IMR-90 (cell line): ENCODE measurements at places on chromosomes 3 and 15.

DNA sequence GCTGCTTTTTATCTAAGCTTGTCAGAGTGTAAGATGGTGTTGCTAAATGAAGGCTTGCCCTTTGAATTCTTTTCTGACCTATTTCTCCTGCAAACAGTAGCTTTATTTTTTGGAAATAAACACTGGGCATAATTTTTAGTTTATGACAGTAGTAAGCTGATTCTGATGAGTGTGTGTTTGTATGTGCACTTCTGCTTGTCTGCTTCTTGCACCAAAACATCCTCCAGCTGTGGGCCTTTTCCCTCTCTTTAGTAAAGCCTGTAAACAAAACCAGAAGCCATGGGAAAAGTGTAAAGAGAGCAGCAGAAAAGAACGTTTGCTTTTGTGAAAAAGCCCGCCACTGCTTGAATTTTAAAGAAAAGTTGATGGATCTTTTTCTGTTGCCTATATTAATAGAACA lies 136.4 kb upstream of the IL12A start:
- no peaks in the 10 kb centered on the region for H3K27me3 ChIP-seq
- peaks cover 18% of the 10 kb centered on the region for H3K4me1 ChIP-seq

DNA sequence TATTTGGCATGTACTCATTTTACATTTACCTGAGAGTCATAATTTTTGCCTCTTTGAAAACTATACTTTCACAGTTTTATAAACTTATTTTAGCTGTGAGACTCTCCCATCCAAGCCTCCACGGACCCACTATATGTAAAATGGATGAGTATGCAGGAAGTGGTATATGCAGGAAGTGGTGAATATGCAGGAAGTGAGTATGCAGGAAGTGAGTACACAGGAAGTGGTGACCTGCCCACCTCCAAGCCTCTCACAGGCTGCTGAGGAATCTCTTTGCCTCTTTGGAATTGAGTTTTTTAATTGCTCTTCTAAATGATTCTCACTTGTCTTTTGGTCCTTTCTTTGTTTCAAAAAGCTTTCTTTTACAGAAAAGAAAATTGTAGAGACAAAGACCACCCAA lies 85.2 kb downstream of the KBTBD8 start:
- H3K27ac ChIP-seq = no peak overlapping the region
- DNase-seq = peak; percentile 62
- no peaks in the 10 kb centered on the region for H3K27me3 ChIP-seq
- H3K36me3 ChIP-seq = no peaks in the 10 kb centered on the region
- H3K4me3 ChIP-seq = no peak overlapping the region

GRCh38 chr3:140920029-140920428 lies 21.6 kb upstream of the SLC25A36 start:
- H3K27ac ChIP-seq = no peak overlapping the region
- H3K4me1 ChIP-seq = no peaks in the 10 kb centered on the region
- peaks cover 5% of the 10 kb centered on the region for H3K27me3 ChIP-seq
- no peaks in the 10 kb centered on the region for H3K36me3 ChIP-seq
- no peak for DNase-seq

DNA sequence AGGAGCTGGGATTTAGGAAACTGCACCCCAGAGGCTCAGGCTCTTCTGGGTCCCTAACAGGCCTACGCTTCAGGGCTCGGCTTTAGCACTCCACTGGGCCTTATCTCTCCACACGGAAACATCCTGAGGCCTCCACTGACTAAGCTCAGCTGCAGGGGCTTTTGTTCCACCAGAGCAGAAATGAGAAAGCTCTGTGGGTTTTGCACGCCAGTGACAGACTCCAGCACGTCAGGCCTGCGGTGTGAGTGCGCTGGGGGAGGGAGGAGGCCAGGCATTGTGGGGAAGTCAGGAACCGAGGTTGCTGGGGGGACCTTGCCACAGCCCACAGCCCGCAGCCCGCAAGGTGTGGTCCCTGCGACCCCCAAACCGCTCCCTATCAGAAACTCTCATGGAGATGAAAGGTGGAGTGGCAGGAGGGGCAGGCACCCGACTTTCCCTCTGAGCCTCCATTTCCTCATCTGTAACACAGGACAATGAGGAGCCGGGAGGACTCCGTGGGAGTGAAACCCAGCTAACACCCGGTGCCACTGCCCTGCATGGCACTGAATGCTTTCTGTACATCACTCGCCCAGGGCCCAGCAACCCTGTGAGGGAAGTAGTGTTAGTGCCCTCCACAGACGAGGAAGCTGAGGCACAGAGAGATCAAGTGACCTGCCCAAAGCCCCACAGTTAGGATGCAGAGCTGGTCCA lies 106.5 kb downstream of the TPRA1 start:
- no peak overlapping the region for H3K4me3 ChIP-seq
- H3K27me3 ChIP-seq = peaks cover 25% of the 10 kb centered on the region
- no peak overlapping the region for H3K27ac ChIP-seq
- H3K4me1 ChIP-seq = no peaks in the 10 kb centered on the region
- H3K36me3 ChIP-seq = no peaks in the 10 kb centered on the region
- no peak for DNase-seq

DNA sequence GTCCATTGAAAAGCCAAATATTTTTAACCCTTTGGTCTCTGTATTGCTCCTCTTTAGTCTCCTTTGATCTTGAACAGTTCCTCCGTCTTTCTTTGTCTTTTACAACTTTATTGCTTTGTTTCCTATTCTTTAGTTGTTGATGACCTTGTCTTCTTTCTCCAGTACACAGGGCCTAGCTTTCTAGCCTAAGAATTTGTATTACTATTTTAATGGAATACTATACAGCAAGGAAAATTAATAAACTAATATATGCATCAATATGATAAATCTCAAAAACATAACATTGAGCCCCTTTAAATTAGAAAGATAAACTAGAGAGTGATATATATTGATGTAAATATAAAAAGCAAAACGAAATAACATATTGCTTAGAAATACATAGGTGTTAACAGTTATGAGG lies 88.7 kb downstream of the NR1D2 start:
- no peaks in the 10 kb centered on the region for H3K4me1 ChIP-seq
- H3K27ac ChIP-seq = no peak overlapping the region
- no peak for DNase-seq

- no peak overlapping the region for H3K4me3 ChIP-seq
- H3K36me3 ChIP-seq = no peaks in the 10 kb centered on the region
- H3K27ac ChIP-seq = no peak overlapping the region
- DNase-seq = no peak
- peaks cover 20% of the 10 kb centered on the region for H3K27me3 ChIP-seq
Measured at GRCh38 chr3:37498126-37499039, 324.0 kb upstream of the LRRFIP2 start.

GRCh38 chr3:60246361-60246760 lies 1004.9 kb downstream of the FHIT start:
- no peak overlapping the region for H3K4me3 ChIP-seq
- H3K4me1 ChIP-seq = no peaks in the 10 kb centered on the region
- no peak for DNase-seq
- no peaks in the 10 kb centered on the region for H3K36me3 ChIP-seq
- H3K27ac ChIP-seq = no peak overlapping the region

DNA sequence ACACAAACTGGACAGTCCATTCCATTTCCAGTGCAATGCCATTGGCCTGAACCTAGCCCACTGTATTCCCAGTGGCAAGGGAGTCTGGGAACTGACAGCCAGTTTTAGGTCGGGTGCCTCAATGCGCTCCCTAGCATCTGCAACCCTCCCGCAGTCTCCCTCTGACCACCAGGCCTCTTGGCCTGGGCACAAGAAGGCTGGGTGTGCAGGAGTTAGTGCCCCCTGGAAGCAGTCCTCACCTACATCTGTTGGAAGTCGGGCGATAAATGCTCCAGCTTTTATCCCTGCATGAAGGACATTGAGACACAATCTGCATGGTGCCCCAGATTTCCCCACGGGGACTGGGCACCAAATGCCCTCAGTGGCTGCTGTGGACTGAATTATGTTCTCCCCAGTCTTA lies 12.7 kb downstream of the C3orf22 start:
- peaks cover 37% of the 10 kb centered on the region for H3K27me3 ChIP-seq
- no peaks in the 10 kb centered on the region; the same call in 1 of the 2 replicates for H3K4me1 ChIP-seq
- no peaks in the 10 kb centered on the region for H3K36me3 ChIP-seq
- no peak overlapping the region for H3K4me3 ChIP-seq
- no peak for DNase-seq
- no peak overlapping the region for H3K27ac ChIP-seq

DNA sequence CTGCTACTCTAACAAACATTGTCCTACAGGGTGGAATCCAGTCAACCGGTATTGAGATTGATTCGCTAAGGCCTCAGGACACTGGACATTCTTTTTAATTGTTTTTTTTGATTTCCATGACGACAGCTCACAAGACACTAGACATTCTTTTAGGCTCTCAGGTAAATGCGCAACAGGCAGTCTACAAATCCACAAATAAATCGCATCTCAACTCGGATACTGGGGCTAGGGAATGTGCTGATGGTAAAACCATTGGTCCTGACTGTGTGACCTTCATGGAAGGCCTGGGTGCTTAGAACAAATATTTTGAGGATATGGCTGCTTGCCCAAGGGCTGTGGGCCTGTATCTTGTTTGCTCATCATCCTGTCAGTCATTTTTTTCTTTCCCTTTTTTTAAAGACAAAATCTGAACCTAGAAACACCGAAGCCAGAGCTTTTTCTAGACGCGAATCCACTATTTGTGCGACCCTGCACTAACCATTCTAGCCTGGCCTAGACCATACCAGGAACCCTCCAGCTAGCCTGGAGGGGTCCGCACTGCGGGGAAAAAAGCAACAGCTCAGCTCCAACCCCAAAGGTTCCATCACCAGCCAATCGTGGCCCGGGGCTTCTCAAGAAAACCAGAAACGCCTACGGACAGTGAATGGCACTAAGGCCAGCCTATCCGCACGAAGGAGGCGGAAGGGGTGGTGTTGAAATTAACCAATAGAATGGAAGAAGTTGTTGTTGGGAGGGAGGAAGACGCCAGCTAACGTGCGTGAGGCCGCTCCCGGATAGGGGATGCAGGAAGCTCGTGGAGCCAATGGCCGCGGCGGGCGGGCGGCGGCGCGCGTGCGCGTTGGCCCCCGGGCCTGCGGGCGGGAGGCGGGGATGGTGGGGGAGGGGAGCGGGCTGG lies 18.1 kb upstream of the CHD2 start:
- peaks cover 7% of the 10 kb centered on the region for H3K4me1 ChIP-seq
- H3K27me3 ChIP-seq = no peaks in the 10 kb centered on the region
- H3K4me3 ChIP-seq = peak overlapping the region; percentile 99
- H3K27ac ChIP-seq = peak overlapping the region; percentile 82
- peaks cover 7% of the 10 kb centered on the region for H3K36me3 ChIP-seq

DNA sequence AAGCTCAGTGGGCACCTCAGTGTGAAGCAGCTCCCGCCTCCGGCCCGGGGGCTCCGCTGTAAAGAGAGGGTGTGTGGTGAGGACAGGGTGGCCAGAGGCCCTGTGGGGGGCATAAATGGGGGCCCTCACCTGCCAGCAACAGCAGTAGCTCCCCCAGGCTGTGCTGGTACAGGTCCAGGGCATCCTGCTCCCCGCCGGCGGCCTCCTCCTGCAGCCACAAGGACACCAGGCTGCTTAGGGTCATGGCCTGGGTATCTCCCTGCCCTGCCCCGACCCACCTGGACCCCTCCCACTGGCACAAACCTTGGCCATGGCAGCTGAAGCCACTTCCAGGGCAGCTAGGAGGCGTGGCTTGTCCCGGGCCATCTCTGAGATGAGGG lies 4.8 kb downstream of the ULK3 start:
- H3K36me3 ChIP-seq = peaks cover 3% of the 10 kb centered on the region; the same call in 1 of the 2 replicates
- no peak overlapping the region for H3K27ac ChIP-seq
- no peaks in the 10 kb centered on the region for H3K27me3 ChIP-seq
- DNase-seq = no peak
- H3K4me3 ChIP-seq = no peak overlapping the region
- H3K4me1 ChIP-seq = peaks cover 4% of the 10 kb centered on the region; the same call in 1 of the 2 replicates

- H3K36me3 ChIP-seq = no peaks in the 10 kb centered on the region
- no peak for DNase-seq
- no peaks in the 10 kb centered on the region for H3K4me1 ChIP-seq
- no peak overlapping the region for H3K4me3 ChIP-seq
- H3K27me3 ChIP-seq = peaks cover 9% of the 10 kb centered on the region
Measured at GRCh38 chr3:46191730-46192129, 16.4 kb downstream of the CCR1 start.

DNA sequence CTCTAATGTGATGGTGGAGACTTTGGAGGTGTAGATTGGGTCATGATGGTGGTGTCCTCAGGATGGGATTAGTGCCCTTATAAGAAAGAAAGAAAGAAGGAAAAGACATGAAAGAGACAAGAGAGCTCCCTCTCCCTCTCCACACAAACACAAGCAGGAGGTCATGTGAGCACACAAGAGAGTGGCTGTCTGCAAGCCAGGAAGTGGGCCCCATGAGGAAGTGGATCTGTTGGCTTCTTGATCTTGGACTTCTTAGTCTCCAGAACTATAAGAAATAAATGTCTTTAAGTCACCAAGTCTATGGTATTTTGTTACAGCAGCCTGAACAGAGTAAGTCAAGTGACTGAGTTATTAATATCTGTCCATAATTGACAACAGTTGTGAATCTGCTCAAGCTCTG lies 17.1 kb downstream of the IQCB1 start:
- H3K27me3 ChIP-seq = no peaks in the 10 kb centered on the region
- no peak for DNase-seq
- no peak overlapping the region for H3K27ac ChIP-seq
- no peaks in the 10 kb centered on the region; the same call in 1 of the 2 replicates for H3K4me1 ChIP-seq
- H3K4me3 ChIP-seq = no peak overlapping the region
- H3K36me3 ChIP-seq = peaks cover 6% of the 10 kb centered on the region; the same call in 1 of the 2 replicates

- H3K4me1 ChIP-seq = no peaks in the 10 kb centered on the region
- no peak overlapping the region for H3K4me3 ChIP-seq
- no peaks in the 10 kb centered on the region for H3K36me3 ChIP-seq
- H3K27ac ChIP-seq = no peak overlapping the region
- DNase-seq = peak; percentile 11
- peaks cover 74% of the 10 kb centered on the region for H3K27me3 ChIP-seq
Measured at GRCh38 chr15:89383365-89384175, 48.9 kb upstream of the POLG start.

DNA sequence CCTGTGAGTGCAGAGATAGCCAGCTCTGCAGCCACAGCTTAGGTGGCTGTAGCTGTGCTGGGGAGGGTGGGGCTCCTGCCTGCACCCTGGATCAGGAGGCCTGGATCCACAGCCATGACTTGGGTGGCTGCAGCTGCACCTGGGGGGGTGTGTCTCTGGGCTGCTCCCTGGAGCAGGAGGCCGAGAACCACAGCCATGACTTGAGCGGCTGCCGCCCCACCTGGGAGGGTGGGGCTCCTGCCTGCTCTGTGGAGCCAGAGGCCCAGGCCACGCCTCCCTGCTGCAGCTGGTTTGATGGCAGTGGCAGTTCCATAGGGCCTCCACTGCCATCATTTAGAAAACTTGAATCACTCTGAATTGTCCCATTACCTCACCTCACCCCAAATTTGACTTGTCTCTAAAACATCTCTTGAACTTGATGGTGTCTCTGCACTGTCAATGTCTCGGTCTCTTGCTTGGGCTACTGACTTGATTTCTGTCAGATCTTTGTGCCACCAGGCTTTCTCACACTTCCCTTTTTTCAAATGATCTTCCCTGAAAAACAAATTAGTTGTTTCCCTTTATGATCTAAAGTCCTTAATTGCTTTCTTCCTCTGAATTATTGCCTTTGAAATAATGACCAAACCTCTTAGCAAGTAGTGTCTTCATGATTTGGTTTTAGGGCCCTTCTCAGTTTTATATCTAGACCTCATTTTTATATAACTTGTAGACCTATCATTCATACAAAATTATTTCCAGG lies 313.2 kb upstream of the MME start:
- no peak for DNase-seq
- H3K4me3 ChIP-seq = no peak overlapping the region
- H3K36me3 ChIP-seq = no peaks in the 10 kb centered on the region
- no peaks in the 10 kb centered on the region for H3K27me3 ChIP-seq
- H3K4me1 ChIP-seq = no peaks in the 10 kb centered on the region

- no peaks in the 10 kb centered on the region for H3K27me3 ChIP-seq
- H3K36me3 ChIP-seq = no peaks in the 10 kb centered on the region
- no peaks in the 10 kb centered on the region; the same call in 1 of the 2 replicates for H3K4me1 ChIP-seq
- H3K27ac ChIP-seq = no peak overlapping the region
- H3K4me3 ChIP-seq = no peak overlapping the region
Measured at GRCh38 chr3:99240700-99241099, 339.2 kb upstream of the DCBLD2 start.
